ENCODE measurements at places on chromosomes 12 and 14.
A peak's percentile ranks its signal among the peaks of the same experiment; 100 is the strongest.

DNA sequence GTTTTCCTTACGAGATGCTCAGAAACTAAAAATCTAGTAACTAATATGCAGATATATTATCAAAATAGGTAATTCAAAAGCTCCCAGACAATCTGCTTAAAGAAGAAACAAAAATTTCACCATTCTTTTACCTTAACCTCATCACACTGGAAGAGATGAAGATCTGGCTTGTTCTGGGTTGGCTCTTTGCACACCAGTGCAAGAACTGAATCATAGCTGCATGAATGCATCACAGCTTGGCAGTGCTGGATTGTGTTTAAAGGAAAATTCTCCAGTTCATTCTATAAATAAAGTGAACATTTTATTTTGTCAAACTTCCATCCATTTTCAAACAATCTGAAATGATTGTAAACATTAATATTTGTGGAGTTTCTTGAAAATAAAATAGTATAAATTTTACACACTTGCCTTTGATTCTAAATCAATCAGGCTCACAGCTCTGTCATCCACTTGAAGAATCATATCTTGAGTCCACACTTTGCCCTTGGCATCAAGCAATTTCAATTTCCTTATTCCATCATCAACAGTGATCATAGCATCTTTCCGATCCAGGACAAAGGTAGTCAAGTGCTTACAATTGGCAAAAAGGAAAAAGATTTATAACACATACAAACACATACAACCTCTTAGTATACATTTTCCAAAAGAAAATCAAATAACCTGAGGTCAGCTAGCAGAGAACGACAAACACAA lies 119.8 kb downstream of the EPS8 start:
- no peak for ATAC-seq

DNA sequence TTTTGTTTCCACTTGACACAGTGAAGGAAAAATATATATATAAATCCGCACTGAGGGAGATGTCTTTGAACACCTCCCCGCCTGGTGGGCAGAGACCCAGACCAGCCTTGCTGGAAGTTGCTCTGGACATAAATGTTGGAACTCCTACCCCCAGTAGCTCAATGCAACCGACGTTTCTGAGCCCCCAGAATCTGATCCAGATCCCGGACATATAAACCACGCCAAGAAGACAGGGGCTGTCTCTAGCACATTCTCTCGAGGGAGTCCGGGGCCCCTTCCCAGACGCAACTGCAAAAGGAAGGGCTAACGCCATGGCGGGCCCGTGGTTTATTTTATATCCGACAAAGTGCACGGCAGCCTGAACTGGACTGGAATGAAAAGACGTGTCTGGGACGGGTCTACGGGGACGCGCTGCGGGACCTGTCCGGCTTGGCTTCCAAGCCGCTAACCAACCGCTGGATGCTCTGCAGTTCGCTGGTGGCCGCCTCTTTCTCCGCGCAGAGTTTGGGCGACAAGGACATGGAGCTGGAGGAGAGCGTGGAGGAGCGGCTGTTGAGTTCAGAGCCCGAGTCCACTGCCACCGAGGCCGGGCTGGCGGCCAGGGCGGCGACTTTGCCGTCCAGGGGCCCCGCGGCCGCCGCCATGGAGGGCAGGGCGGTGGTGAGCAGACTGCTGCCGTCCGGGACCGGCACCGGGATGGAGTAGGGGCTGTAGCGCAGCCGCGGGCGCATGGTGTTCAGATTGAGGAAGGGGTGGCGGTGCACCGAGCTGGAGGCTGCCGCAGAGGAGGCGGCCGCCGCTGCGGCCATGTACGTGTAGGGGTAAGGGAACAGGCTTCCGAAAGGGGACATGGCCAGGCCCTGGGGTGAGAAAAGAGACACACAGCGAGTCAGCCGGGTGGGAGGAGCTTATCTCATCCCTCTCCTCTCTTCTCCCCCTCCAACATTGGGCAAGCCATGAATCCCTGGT lies 12.2 kb downstream of the TBX3 start:
- ATAC-seq = no peak

- ATAC-seq = no peak
Observed at GRCh38 chr14:54936816-54937215, 34.2 kb upstream of the GCH1 start.

GRCh38 chr12:26229910-26230309 lies 34.5 kb downstream of the SSPN start:
- ATAC-seq = no peak

GRCh38 chr12:112584266-112584722 lies 165.5 kb downstream of the PTPN11 start:
- ATAC-seq = no peak

- no peak for ATAC-seq
Observed at GRCh38 chr14:88170333-88170732, 152.7 kb downstream of the KCNK10 start.

DNA sequence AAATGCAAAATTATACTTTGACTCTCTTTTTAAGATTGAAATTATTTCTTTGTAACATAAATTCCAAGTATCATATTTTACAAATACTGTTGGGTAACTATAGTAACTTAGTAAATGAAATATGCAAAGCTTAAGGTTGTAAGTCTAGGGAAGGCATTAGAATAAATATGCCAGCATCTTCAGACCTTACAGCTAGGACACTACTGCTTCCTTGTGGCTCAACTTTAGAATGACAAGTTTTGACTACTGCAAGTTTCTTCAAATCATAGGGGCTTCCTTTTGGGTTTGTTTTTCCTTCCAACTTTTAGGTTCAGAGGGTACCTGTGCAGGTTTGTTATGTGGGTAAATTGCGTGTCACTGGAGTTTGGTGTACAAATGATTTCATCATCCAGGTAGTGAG lies 17.7 kb upstream of the ANP32D start:
- no peak for ATAC-seq

DNA sequence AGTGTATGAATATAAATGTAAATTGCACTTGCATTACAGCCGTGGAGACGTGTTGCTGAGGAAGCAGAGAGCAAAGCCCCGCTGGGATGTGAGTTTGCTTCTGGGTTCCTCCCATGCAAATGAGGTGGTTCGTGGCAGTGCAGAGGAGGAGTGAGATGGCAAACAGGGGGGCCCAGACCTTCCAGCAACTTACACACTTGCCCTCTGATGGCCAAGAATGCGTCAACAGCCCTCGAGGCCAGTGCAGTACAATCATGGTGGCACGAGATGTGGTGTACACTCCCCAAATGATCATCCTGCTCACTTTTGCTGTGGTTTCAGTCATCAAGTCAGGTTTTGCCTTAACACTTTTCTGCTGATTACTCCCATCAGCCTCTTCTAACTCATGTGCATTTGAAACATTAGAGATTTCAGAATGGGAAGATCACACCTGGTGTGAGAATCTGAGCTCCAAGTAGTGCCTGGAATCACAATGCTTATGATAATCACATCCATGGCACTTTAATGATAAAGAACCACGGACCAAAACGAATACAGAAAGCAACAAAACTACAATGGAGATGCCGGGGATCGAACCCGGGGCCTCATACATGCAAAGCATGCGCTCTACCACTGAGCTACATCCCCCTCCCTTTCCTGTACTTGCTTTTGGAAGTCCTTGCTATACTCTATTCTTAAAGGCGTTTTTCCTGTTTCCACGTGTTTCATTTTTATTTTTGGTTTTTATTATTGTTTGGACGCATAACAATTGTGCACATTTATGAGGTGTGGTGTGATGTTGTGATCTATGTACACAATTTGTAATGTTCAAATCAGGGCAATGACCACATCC lies 7.0 kb upstream of the UBC start:
- ATAC-seq = peak; percentile 67

- ATAC-seq = no peak
Observed at GRCh38 chr14:90184571-90185266, 71.6 kb upstream of the PSMC1 start.

DNA sequence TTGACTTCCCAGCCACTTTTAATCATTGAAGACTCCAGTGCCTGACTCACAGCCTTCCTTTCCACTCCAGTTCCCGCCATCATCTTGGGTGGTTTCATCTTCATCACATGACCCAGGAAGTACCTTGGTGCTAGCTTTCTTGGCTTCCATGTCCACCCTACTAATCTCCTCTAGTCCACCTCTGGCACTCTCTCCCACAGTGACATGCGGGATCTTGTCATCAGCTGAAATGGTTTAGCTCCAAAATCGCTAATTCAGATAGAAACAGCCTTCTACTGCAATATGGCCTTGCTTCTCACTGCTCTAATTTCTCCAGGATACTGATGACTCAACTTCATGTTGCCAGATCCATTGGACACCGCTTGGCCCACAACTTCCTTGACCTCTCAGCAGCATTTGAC lies 24.5 kb downstream of the WDR20 start:
- no peak for ATAC-seq

DNA sequence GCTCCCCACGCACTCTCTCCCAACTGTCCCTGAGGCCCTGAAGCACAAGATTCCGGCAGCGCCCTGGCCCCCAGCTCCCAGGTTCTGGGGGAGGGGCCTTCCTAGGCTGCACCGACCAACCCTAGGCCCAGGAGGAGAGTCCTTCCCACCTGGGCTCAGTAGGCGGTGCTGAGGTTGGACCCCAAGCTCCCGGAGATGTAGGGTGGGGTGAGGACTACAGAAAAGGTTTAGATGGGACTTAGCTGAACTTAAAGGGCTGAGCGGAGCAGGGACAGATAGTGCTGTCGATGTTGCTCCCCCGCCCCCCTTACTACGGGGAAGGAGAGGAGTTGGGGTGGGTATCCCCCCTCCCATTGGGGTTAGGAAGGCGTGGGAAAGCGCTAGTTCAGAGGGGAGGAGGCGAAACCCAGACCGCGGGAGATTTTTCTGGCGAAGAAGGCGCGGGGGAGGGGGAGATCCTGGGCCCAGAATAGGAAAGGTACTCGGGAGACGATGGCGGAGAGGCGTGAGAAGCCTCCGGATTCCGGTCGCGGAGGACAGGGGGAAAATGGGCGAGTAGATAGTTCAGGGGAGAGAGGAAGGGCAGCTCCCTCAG lies 4.2 kb upstream of the BAZ2A start:
- no peak for ATAC-seq

- no peak for ATAC-seq
Observed at GRCh38 chr12:3998968-3999792, 126.0 kb upstream of the PARP11 start.

DNA sequence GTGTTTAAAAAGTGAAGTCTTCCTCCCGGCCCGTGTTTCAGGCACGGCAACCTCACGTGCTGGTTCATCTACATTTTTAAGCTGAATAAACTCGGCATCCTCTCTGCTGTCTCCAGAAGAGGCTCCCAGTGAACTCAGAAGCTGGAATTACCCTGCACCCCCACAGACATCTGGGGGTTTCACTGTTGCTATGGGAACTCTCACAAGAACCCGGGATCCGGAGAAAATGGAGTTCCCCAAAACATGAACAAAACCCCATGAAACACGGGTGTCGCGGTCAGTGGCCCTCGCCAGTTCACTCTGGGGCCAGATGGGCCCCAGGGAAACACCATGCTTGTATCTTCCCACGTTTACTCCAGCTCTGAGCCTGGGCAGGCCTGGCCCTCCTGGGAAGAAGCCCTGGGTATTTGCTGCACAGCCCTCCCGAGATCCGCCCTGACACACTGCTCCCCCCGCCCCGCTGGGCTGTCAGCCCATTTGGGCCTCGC lies 143.7 kb downstream of the PIWIL1 start:
- ATAC-seq = no peak

DNA sequence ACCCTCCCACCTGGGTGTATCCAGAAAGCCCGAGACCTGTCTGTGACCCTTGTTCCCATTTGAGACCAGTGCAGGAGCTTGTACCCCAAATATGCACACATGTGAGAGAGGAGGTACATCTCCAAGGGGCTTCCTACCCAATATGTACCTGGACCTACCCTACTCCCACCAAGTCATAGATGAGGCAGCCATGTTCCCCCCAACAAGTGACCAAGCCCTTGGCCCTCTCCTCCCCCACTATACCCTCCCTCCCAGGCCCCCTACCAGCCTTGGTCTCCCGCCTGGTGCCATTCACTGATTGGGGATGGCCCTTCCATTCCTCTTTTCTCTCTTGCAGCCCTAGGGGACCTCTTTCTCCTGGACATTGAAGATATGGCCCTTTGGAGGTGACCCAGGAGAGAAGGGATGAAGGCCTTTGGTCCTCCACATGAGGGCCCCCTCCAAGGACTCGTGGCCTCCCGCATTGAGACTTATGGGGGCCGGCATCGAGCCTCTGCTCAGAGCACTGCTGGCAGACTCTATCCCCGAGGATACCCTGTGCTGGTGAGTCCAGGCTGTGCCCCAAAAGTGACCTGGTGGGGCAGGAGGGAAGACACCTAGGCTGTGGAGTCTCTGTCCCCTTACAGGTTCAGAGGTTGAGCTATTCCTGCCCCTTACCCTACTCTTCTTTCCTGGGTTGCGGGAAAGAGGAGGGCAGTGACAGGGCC lies 1.5 kb downstream of the PLEKHG6 start:
- ATAC-seq = no peak

GRCh38 chr14:68404652-68405183 lies 388.1 kb downstream of the ZFP36L1 start:
- peak; percentile 57 for ATAC-seq

GRCh38 chr14:35384455-35385041 lies 20.0 kb downstream of the NFKBIA start:
- no peak for ATAC-seq

GRCh38 chr12:106289196-106289681 lies 13.3 kb upstream of the TCP11L2 start:
- no peak for ATAC-seq

DNA sequence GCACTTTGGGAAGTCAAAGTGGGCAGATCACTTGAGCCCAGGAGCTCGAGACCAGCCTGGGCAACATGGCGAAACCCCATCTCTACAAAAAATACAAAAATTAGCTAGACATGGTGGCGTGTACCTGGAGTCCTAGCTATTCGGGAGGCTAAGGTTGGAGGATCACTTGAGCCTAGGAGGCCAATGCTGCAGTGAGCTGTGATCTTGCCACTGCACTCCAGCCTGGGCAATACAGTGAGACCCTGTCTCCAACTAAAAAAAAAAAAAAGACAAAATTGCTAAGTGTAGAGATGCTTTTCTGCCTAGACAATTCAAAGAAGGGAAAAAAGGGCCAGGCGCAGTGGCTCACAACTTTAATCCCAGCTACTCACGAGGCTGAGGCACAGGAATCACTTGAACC lies 3.4 kb upstream of the LRP6 start:
- no peak for ATAC-seq

GRCh38 chr14:67623114-67623513 lies 3.4 kb downstream of the ARG2 start:
- no peak for ATAC-seq

GRCh38 chr12:43331935-43332334 lies 220.1 kb downstream of the ADAMTS20 start:
- no peak for ATAC-seq

DNA sequence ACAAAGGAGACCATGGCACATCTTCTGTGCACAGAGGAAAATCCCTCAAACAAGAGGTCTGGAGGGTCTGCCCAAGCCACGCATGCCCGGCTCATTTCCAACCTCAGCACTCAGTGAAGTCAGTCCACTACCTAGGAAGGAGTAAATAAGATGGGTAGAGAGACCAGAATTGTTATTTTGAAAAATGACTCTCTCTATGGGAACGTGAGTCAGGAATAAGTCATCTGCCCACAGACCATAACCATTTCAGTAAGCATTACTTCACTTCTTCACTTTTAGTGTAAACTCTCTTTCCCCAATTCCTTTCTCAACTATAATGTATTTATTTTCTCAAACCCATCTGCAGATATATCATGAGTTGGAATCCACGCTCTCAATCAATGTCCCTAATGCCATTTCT lies 1039.9 kb upstream of the USP15 start:
- no peak for ATAC-seq
